GM13977 (cell line): ENCODE measurements at places on chromosomes 1 and 21.

DNA sequence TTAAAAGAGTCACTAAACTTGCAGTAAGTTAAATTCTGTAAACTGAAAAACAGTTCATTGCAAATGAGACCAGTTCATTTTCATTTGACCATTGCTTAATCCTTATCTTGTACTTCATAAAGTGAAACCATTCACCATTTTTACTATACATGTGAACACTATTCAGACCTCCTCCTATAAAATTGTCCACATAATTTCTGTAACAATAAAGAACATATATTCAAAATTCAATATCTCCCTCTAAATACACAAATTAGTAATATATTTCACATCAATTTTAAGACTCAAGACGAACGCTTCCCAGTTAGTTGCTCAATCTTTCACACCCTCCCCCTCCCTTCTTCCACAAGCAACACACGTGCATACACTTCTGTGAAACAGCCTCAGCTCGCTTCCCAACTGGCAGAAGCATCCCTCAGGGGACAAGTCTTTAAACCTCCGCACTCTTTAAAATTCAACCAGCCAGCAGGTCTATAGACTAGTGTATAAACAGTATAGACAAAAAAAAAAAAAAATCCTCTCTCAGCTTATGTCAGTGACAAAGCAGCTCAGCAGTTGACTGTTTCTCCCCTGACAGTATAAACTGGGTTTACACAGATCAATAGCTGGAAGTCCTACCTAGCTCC, 99.6 kb downstream of the DENND1B start:
- no peak for DNase-seq

GRCh38 chr1:91282695-91283420, 121.8 kb downstream of the HFM1 start:
- peak; percentile 50 for DNase-seq

DNA sequence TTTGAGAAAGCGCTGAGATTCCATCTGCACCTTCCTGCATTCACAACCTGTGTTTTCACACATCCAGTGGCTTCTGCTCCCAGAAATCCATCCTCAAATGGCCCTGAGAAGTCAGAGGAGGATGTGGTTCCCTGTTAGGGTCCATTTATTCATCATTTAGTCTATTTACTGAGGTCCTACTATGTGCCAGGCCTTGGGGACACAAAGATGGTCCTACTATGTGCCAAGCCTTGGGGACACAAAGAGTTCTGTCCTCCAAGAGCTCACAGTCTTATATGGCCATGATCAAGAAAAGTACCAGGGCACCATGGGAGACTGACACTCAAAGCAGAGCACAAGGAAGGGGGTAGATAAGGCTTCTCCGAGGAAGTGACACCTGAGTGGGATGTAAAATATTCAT, 147.1 kb upstream of the ATP1B1 start:
- no peak for DNase-seq

DNA sequence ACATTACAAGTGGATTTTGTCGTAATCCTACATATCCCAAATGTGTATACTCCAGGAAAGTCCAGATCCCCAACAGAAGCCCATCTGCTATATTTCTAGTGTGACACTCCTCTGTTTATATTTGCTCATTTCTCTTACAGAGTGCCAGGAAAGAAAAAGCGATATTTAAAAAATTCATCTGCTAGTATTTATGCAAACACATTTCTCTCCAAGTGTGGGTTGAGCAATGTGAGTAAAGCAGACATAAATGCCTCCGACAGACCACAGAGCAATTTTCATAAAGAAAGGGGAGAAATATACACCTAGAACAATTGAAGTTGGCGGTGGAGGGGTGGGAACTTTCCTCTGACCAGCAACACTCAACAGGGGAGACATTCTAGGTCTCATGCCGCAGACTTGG, 22.2 kb upstream of the RAP1A start:
- DNase-seq = no peak

GRCh38 chr1:164592634-164593033, 33.6 kb downstream of the PBX1 start:
- no peak for DNase-seq

GRCh38 chr1:164619006-164619784, 60.2 kb downstream of the PBX1 start:
- no peak for DNase-seq

GRCh38 chr1:228867108-228867950, 132.1 kb downstream of the RHOU start:
- no peak for DNase-seq

- DNase-seq = no peak
Observed at GRCh38 chr1:89702520-89703045, 69.7 kb downstream of the LRRC8C start.

DNA sequence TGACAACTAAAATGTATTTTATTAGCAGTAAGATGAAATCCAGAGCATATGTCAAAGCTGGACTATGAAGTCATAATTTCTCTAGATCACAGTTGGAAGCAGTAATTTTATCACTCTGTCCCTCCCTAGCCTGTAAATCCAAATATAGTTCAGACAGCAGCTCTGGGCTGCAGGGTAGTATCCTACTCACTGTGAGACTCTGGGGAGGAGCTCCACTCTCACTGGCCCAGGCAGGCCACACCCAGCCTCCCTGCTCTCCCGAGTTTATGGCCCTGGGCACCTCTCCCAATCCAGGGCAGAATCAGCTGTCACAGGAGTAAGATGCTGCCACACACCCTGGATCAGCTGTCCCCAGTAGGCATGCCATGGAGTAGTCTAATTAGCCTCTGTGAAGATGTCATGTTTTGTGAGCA, 131.1 kb downstream of the HLCS start:
- DNase-seq = no peak

- DNase-seq = no peak
Observed at GRCh38 chr1:147622731-147623130, 47.6 kb downstream of the ACP6 start.

DNA sequence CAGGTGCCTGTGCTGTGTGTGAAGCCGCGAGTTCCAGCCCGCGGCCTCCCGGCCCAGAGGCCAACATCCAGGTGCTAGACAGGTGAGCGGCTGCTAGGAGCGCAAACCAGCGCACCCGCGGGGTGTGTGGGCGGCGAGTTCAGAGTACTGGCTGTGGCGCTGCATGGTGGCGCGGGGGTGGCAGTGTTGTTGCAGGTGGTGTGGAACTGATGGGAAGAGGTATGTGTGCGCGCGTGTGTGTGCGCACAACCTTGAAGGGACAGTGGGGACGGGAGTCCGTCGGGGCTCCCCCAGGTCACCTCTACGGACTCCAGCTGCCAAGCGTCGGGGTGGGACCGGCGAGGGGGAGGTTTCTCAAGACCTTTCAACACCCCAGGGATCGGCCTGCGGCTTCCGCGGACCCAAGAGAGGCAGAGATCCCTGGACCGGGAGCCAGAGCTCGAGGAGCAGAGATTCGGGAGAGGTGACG, 433 bp upstream of the DMBX1 start:
- DNase-seq = no peak

DNA sequence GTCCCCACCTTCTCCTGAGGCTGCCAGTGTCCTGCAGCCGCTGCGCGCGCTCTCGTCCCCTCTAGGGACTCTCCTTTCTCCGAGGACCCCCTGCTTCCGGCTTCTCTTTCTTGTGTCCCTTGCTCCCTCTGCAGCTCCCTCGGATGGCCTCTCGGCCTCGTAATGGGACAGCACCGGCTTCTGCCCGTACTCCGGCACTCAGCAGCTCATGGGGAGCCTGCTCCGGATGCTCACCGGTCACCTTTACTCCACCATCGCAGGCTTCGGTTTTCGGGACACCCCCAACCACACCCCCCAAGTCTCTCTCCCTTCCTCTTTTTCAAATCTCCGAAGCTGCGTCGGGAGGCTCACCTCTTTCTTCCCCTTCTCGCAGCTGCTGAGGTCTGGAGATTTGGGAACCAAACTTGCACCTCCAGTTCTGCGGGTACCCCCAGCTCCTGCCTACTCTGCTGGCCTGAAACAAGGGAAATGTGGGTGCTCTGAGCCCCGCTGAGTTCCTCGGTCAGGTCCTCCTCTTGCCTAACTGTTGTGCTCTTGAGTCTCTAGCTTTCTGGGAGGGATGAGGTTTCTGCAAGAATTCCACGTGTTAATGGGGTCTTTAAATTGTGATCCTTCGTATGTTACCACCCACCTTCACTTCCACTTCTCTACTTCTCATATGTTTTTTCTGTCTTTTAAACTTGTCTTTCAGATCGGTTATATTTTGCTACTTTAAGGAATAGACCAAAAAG, 930 bp downstream of the CDC14A start:
- DNase-seq = peak; percentile 69

- DNase-seq = no peak
Observed at GRCh38 chr1:84133479-84133878, 10.6 kb upstream of the PRKACB start.

- no peak for DNase-seq
Observed at GRCh38 chr1:164559342-164560051, 513 bp downstream of the PBX1 start.

DNA sequence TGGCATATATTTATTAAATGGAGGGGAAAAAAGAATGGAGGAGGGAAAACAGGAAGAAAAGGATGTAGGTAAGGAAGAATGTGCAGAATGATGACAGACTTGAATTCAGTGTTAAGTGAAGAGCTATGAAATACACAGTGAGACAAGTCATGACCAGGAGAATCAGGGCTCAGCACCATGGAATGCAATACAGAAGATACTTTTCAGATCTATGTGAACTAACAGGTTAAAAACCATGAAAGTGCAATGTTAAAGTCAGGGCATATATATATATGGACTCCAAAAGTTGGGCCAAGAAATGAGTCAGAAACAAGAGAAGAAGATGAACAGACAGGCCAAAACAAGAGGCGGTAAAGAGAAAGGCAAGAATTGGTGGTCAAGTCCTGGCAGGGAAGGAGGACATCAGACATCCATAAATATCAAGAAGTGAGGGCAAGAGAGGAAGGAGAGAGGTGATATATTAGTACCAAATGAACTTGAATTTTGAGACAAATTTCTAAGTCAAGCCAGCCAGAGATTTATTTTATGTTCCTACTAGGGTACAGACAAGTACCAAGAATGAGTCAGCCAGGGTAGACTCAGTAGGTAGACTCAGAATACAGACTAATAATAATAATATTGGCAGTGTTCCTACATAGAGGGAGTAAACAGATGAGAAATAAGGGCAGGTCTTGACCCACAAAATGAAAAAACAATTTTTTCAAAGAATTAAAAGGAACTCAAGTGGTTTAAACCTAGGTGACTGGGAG, 39.5 kb upstream of the MCOLN3 start:
- no peak for DNase-seq

- no peak for DNase-seq
Observed at GRCh38 chr1:156150333-156151011, 2.9 kb upstream of the SEMA4A start.

DNA sequence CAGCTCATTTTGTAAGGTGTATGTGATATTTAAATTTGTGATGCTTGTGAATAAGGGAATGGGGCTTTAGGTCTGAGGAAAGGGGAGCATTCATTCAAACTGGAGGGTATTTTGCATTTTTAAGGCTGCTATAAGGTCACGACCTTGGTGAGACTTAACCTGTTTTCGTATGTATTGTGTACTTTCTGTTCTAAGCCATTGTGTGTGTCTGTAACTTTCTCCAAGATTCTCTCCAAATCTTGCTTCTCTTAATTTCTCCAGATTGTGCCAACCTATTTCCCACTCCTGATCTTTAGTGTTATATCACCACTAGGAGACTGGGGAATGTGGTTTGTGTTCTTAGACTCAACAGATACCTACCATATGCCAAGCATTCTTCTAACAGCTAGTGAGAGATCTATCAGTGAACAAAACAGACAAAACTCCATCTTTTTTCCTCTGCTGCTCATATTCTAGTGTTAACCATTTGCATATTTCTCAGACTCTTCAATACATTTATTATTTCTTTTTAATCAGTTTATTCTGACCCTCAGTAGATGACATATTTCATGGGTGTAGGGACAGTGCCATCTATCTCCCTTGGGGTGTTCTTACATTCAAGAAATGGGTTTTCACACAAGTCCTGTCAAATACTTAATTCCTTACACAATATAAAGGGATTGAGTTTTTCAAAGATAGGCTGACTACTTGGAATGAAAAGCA, 27.5 kb downstream of the ATP1B1 start:
- DNase-seq = no peak

DNA sequence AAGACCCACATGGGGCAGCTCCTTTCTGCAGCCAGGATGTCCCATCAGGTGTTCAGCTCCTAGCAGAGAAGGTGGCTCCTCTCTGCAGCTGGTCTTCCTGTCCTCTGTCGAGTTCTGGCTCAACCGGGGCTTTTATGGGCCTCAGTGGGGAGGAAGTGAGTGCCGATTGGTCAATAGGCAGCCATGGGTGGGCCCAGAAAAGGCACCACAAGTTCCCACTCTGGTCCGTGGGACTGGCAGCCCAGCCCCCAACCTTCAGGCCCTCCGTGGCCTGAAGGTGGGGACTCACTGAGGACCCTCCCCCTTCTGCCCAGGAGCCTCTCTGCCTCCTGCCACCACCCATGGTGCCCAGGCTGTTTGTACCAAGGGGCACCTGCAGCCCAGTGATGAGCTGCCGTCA, 161.7 kb upstream of the DUSP10 start:
- DNase-seq = no peak

DNA sequence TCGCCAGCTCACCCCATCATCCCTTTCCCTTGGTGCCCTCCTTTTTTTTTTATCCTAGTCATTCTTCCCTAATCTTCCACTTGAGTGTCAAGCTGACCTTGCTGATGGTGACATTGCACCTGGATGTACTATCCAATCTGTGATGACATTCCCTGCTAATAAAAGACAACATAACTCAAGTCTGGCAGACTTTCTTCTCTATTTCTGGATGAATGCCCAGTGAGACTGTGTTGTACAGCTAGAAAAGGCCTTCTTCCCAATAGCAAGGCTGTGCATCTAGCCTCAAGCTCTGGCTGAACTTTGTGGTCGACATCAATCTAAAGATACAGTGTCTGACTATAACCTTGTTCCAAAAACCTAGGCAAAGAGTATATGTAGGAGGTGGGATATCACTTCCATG, 6.4 kb downstream of the IL24 start:
- no peak for DNase-seq
